ENCODE measurements at places on chromosomes 5 and 9.

DNA sequence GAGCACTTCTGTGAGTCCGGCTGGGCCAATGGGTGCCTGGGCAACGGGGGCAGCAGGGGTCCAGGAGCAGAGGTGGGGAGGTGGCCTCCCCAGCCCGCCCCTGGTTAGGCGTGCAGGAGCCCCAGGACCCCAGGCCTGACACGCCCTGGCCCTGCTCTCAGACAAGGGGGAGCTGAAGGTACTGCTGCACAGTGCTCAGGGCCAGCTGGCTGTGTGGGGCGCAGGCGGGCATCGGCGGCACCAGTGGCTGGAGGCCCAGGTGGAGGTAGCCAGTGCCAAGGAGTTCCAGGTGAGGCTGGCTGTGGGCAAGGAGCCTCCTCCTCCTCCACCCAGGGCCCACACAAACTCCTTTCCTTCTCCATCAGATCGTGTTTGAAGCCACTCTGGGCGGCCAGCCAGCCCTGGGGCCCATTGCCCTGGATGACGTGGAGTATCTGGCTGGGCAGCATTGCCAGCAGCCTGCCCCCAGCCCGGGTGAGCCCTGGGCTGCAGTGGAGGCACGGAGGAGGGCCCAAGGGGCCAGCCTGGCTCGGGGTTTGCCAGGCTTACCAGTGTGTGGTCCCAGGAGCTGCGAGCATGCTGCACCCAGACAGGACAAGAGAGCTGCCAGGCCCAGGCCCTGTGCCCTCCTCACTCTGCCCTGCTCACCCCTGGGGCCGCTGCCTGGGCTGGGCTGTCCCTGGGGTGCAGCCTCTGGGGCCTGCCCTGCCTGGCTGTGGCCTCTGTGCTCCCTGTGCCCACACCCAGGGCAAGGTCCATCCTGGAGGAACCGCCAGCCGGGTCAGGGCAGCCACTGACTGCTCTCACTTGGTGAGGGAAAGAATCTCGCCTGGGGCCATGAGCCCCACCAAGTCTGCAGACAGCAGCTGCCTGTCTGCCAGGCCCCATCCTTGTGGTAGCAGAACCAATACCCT, 7.0 kb downstream of the MAMDC4 start:
- peak; percentile 38 for DNase-seq

GRCh38 chr5:170105642-170106611, at the start of gene FOXI1:
Gene FOXI1 (plus strand): TSS chr5:170105897. CDS start chr5:170105958, 61 bp downstream.
- DNase-seq = no peak

DNA sequence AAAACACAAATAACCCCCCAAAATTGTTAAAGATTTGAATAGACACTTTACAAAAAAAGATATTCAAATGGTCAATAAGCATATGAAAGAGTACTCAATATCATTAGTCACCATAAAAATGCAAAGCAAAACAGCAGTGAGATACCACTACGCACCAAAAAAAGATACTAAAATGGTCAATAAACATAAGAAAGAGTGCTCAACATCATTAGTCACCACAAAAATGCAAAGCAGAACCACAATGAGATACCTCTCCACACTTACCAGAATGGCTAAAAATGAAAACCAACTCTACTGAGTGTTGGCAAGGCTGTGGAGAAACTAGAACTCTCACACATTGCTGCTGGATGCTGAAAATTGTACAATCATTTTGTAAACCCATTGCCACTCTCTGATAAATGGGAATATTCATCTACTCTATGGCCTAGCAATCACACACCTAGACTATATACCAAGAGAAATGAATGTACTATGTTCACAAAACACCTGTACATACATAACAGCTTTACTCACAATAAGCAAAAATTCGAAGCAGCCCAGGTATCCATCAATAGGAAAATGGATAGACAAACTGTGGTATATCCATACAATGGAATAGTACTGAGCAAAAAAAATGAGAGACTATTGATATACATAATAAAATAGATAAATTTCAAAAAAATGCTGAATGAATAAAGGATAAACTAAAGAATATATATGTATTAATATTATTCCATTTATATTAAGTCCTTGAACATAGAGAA, 205.0 kb upstream of the DAPK1 start:
- DNase-seq = no peak

GRCh38 chr9:19379697-19380046, 364 bp downstream of the RPS6 start:
- no peak for DNase-seq

DNA sequence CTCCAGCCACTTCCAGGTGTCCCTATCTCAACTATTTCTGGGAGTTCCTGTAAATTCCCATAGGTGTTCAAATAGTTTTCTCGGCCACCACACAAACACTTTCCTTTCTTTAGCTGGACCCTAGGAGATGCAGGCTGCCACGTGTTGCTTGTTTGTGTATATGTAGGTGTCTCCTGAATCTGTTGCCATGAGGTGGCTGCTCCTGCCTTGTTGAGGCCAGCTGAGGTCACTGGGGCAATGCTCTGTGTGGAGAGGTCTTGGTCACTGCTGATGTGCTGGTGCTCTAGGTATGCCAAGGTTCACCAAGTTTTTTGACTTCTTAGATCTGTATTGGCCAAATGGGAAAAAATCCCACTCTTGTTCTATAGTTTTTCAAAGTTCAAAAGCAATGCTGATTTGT, 132.5 kb upstream of the CHD1 start:
- DNase-seq = no peak

- no peak for DNase-seq
Measured at GRCh38 chr5:97062046-97062445, 80.4 kb downstream of the LIX1 start.

GRCh38 chr5:124420952-124421351, 325.5 kb downstream of the ZNF608 start:
- DNase-seq = no peak

DNA sequence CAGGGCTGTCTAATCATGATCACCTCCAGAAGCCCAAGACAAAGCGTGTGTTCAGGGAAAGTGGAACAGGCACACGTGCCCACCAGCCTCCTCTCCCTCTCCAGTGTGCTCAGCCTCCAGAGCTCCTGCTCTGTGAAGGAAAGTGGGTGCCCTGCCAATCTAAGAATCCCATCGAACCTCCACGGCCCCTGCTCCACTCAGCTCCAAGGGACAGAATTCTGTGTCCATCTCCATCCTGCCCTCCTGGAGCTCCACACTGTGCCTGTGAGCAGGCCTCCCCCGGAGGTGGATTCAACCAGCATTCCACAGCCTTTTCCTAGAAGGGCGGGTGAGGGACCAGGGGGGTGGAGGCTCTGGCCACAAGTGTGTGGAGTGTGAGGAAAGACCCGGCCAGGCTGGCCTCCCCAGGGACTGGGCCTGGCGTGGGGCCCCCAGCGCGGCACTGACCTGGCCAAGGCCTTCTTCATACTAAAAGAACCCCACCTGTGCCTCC, 6.0 kb downstream of the EEIG1 start:
- no peak for DNase-seq

DNA sequence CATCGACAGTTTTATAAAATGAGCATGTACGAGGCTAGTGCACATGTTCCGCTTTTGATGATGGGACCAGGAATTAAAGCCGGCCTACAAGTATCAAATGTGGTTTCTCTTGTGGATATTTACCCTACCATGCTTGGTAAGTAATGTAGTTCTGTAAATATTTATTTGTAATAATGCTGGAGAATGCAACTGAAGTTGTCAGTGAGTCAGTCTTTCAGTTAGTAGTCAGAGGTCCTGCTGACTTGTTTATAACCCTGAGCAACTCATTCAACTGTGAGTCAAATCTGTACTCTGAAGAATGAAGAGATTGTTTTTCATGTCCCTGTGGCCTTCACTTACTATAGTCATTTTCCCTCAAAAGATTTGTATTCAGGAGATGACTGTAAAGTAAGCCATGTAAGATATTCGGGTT, 28.4 kb upstream of the GPR150 start:
- no peak for DNase-seq

GRCh38 chr9:22142671-22143070, 133.6 kb upstream of the CDKN2B start:
- no peak for DNase-seq

DNA sequence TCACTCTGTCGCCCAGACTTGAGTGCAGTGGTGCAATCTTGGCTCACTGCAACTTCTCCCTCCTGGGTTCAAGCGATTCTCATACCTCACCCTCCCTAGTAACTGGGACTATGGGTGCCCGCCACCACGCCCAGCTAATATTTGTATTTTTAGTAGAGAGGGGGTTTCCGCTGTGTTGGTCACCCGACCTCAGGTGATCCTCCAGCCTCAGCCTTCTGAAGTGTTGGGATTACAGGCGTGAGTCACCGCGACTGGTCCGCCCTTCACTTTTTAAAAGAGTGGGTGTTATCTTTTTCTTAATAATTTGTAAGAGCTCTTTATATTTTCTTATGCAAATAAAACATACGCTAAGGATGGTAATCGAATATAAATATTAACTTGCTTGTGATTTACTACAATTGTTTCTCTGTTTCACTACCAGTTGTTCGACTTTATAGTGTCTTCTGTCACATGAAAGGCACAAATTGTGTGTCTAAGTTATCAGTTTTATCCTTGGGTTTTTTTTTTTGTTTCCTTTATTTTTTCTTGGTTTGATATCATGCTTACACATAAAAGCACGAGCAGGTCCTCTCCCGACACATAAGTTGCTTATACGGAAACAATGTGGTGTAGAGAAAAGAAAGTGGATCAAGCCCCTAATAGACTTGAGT, 1.9 kb upstream of the GPBP1 start:
- no peak for DNase-seq

DNA sequence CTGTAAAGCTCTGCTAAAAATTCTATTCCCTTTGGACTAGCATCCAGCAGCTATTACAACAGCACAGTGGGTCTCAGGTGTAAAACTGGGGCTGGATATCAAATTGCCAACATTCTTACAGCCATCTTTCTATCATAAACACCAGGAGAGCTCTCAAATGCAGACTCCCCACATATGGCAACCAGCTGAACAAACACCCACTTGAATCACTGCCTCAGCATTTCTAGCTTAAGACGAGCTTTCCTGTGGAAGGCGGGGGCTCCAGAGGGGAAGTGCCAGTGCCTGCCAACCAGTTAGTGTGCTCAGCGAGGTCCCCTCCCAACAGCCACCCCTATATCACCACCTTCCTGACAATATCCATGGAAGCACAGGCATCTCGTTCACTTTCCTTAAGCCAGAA, 62.2 kb downstream of the IPPK start:
- peak; percentile 13 for DNase-seq

DNA sequence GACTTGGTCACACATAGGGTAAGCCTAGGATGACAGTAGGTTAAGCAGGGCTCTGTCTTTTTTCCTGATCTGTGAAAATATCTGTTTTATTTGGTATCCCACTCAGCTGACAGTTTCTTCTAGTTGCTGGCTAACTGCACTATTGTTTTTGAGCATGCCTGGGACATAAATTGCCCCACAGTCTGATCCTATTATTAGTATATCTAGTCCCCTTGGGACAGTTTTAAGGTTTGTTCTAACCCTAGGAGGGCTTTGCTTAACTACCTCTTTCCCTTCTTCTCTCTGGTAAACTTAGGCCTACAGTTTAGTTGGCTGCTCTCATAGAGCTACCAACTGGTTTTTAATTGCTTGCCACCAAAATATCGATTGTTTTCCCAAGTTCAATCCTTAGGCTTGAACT, 446.6 kb downstream of the ARHGEF28 start:
- DNase-seq = no peak

DNA sequence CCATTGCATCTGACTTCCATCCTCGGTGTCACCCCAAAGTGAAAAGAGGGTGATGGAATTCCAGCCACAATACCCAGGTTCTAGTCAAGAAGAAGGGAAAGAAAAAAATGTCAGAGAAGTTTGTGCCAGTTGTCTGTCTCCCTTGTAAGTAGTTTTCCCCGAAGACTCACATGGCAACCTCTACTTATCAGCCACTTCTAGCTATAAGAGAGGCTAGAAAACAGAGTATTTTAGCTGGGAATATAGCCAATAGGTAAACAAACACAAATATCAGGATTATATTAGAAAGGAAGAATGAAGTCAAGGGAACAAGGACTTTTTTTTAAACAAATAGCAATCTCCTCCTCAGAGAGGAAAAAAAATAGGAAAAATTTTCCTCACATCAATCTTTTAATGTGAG, 12.2 kb upstream of the ISL1 start:
- no peak for DNase-seq

DNA sequence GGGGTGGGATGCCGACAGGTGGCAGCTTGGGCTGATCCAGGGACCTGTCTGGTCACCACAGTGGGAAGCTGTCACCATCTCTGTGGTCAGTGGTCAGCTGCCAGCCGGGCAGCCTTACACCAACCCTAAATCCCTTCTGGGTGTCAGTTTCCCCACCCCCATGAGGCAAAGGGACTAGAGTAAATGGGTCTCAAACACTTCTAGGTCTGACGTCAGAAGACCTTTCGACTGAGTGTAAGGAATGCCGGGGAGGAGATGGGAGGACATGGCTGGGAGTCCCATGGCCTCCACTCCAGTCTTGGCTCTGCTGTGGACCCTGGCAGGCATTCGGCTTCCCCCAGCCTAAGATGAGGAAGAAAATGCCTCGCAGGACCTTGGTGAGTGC, 40.3 kb upstream of the SLC25A51 start:
- no peak for DNase-seq

DNA sequence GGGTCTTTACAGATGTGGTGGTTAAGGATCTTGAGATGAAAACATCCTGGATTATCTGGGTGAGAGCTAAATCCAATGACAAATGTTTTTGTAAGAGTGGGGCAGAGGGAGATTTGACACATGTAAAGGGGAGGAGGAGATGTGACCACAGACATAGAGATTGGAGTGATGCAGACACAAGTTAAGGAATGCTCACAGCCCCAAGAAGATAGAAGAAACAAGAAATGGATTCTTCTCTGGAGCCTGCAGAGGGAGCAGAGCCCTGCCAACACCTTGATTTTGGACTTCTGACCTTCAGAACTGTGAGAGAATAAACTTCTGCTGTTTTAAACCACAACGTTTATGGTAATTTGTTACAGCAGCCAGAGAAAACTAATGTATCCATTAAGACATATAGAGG, 21.7 kb downstream of the ITGA2 start:
- DNase-seq = no peak

DNA sequence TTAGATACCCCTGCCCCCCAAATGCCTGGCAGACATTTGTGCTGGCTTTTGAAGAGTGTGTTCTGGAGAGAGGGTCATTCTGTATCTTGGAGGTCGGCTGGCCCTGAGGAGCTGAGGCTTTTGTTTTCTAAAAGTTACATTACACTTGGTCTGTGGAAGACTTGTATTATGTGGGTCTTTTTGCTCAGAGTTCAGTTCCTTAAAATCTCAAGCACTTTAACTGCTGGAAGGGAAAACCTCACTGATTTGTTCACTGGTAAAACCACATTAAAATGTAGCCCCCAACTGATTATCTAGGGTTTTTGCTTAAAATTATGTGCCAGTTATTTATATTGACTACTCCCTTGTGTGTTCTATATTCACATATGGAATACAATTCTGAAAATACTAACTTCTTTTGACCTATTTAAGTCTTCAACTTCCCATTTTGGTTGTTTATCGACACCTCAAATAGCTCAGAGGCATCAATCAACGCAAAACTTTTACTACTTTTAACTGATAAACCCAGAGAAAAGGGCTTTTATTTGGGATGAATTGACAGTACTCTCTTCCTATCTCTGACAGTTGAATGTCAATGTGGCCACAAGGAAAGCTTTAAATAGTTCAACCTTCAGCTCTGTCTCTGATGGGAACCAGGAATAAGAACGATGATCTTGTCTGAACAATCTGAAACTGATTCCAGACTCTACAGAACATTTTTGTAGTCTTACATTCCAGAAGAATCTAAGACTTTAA, 54.0 kb upstream of the MAP3K1 start:
- DNase-seq = no peak

- no peak for DNase-seq
Measured at GRCh38 chr5:91074615-91075014, 308.5 kb downstream of the ARRDC3 start.

- no peak for DNase-seq
Measured at GRCh38 chr5:79699763-79700400, 10.2 kb downstream of the CMYA5 start.
